ENCODE measurements at places on chromosomes 16 and 17.

DNA sequence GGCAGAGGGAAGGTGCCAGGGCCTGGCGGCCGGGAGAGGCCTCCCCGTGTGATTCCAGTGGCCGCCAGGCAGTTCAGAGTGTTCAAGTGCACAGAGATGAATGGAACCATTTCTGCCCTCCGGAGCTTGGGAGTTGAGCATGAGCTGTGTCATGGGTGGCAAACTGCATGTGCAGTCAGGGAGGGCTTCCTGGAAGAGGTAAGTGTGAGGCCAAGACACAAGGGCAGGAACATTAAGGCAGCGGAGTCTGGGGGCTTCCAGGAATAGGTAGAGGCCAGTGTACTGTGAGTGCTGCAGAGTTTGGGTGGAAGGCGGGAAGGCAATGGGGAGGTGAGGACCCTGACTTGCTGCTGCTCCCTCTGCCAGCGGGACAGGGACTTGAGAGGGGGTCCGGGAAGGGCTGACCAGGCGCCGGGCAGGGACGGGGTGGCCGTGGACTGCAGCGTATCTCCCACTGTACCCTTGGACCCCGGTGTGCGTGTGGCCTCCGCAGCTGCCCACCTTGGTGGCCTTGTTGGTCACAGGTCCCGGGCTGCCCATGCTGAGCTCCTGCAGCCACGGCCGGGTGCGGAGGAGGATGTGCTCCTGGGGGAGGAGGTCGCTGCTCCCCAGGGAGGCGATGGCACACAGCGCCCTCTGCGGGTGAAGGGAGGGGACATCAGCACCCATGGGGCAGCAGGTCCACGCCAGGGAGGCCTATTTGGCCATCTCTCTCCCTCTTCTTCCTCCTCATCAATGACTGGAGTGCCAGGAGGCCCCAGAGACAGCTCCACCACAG, 7.5 kb upstream of the CEP131 start:
- no peak for DNase-seq

DNA sequence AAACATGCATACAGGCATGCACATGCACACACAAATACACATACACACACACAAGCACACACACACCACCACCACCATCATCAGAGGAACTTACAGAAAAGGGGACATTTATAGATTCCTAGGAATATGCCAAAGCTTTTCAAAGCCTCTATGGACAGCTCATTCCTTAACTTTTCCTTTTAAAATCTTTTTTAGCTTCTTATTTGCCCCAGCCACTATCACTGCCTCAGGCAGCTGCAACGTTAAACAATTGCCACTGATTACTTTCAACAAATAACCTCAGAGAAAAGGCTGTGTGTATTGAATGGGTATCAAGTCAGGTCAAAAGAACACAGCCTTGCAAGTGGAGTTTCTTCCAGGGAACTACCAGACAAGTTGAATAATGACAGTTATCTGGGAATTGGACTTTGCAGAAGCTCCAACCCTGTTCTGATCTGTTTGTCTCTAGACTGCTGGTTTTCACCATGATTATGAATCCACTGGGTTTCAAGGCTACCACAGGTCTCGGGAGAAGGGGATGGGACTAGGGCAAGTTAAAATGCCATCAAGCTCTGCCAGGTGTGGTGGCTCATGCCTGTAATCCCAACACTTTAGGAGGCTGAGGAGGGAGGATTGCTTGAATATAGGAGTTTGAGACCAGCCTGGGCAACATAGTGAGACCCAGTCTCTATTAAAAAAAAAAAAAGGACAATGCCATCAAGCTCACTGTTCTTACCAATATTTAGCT, 21.9 kb upstream of the BEAN1 start:
- no peak for DNase-seq

- no peak for DNase-seq
These were observed 6.1 kb upstream of the KRT10 start for GRCh38 chr17:40828454-40829044.

DNA sequence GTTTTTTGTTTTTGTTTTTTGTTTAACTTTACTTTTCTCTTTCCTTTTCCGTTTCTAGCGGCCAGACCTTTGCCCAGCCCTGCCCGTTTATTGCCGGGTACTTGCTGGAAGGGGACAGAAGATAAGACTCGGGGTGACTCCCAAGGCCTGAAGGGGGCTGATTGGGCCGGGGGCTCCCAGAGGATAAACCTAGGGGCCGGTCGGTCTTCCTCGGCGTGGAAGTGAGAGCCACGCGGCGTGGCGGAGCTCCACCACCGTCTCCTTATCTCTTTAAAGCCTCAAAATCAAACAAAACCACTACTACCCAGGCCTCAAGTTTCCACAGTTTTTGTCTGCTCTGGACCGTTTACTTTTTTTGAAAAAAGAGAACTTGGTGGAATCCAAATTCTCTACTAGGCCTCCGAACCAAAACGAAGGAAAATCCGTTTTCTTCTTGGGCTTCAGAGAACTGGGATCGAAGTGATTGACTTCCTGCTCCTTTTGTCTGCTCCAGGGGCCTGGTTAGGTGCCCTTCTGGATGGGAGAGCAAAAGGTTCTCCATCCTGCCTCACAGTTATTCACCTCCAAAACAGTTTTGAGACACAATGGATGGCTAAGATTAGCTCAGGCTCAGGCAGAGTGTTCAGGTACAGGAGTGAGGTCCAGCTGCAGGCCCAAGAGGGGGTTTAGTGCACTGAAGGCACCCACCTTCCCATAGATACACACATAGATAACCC, 8.5 kb upstream of the HOXB9 start:
- DNase-seq = no peak

GRCh38 chr17:6075050-6075449, 4.9 kb downstream of the WSCD1 start:
- no peak for DNase-seq

DNA sequence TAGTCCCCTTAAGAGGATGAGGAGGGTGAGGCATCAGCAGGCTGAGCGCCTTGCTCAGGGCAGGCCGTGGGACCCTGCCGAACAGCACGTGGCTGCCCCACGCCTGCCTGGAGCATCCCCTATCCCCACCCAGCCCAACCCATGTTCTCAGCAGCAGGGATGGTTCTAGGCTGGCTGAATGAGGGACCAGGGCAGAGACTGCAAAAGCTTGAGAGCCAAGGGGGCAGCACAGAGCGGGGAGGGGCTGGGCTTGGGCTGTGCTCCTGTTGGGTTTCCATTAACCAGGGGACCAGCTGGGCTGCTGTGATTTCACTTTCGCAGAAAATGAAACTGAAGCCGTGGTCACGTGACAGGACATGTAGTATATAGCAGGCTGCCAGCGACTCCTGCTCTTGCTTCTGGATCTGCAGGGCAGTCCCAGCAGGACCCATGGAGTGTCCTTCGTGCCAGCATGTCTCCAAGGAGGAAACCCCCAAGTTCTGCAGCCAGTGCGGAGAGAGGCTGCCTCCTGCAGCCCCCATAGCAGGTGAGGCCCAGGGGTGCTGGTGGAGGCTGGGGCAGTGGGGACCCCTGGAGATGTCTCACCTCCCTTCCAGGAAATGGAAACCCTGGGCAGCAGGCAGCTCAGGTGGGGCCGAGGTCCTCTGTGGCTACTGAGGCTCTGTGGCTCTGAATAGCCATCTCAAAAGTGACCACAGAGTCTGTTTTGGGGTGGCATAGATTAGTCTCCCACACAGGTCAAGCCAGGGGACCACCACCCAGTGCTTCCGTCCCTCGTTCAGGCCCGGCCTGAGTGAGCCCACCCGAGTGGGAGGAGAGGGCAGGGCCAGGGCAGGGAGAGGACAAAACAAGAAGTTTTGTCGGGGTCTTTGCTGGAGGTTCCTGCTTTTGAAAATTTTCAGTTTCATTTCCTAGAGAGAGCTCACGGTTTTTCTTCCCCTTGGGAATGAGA, 2.9 kb downstream of the RNF213 start:
- peak; percentile 67 for DNase-seq

GRCh38 chr16:85449191-85449884, 163.8 kb upstream of the GSE1 start:
- DNase-seq = no peak

DNA sequence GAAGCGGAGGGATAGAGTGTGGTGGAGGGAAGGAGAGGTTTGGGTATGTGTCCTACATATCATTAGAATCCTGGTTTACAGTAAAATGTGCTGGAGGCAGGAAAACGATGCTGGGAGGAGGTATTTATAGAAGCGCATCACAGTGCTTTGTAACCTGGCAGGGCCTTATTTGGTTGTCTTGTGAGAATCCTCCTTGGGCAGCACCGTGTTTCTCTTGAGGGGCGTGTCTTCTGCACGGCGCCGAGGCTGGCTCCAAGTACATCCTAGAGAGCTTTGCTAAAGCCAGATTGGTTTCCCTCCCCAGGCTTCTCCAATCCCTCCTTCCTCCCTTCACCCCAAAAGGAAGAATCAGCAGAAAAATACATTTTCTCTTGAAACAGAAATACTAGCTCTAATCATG, 24.4 kb downstream of the CACNG5 start:
- DNase-seq = no peak

DNA sequence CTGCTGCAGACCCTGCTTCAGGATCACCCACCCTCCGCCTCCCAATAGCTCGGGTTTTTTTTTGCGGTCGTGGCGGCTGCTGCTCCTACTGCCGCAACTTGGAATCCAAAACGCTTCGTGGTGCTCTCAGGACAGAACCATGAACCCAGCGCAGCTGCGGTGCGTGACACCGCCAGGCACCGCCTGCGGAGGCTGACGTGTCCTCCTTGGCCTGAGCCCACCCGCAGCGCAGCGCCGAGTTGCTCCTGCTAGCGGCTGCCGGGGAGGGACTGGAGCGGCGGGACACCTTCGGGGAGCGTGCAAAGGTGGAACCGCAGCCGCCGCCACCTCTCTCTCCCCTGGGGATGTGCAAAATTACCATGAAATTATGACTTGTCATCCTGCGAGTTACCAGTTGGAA, 1893.0 kb downstream of the TP53TG3F start:
- DNase-seq = no peak

DNA sequence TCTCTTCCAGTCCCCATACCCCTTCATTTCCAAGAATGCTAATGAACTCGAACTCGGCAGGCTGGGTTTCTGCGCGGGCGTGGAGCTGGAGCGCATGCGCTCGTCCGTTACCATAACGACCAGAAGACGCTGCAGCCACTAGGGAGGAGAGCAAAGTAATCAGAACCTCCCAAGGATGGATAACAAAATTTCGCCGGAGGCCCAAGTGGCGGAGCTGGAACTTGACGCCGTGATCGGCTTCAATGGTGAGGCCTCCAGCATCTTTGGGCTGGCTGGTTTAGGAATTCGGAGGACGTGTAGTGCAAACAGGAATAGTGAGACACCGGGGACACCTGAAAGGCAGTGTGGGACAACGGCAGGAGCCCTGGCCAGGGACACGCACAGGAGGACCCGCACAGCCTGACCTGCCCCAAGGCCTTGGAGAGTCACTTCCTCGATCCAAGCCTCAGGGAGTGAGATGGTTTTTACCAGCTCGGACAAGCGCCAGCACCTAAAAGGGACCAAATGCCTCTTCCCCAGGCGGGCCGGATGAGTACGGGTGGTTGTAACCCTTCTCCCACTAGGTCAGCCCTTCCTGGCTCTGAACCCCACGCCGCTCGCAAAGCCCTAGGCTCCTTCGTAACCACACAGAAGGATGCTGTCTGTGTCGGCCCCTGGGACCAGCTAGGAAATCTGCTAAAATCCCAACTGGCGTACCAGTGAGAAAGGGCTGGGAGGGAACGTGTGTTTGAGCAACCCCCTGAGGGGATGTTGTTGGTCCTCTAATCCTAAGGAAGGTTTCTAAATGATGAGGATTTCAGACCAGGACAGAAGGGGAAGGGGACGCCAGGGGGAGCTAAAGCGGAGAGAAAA, at the start of gene CFAP52:
Gene CFAP52, plus strand, starts transcription at position 122 of the 852 bp plus-strand sequence. Its CDS starts 54 bp downstream, at position 176.
- no peak for DNase-seq

- DNase-seq = no peak
These were observed 8.5 kb downstream of the CHTF8 start for GRCh38 chr16:69123910-69124309.

DNA sequence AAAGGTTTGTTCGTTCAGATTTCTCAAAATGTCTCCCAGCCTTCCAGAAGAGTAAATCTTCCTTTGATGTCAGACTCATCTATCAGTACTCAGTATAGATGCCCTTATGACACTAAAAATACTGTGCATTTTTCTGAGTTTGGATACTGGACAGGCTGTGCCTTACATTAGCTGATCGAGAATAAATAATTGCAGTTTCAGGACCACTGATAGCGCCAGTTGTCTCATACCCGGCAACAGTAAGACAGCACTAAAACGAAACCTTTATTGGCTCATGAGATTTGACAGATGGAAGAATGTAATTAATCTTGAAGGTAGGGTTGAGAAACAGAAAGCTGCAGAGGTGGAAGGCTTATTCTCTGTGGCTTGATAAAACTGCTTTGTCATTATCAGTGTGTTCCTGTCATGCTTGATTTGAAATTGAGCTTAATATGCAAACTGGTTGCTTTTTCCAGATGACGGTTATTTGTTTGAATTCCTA, 1.2 kb downstream of the ATP6V0A1 start:
- no peak for DNase-seq

DNA sequence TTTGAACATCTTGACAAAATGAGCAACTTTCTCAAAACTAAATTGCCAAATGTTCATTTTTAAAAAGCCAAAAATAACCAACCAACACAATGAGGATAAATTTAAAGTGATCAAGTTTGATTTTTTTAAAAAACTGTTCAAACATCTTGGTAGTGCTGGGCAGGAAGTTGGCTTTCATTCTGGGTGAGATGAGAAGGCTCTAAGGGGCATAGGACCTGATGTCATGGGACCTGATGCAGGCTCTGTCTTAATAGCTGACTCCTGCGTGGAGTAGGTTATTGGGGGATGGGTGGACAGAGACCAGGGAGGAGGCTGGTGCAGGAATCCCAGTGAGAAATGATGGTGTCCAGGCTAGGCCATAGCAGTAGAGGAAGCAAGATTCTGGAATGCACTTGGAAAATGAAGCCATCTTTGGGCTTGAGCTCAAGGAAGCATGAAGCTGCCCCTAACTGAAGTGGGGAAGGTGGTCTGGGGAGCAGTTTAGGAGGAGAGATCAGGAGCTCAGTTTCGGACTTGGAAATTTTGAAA, 20.4 kb downstream of the NLRC5 start:
- DNase-seq = no peak

GRCh38 chr16:68385371-68385770, 62.9 kb downstream of the SMPD3 start:
- DNase-seq = no peak

- DNase-seq = no peak
These were observed 158.7 kb downstream of the KATNIP start for GRCh38 chr16:27708651-27709050.

Measured in epithelial cell of proximal tubule (primary cell).